EH (cell line): ENCODE measurements at places on chromosomes 11 and 22.

DNA sequence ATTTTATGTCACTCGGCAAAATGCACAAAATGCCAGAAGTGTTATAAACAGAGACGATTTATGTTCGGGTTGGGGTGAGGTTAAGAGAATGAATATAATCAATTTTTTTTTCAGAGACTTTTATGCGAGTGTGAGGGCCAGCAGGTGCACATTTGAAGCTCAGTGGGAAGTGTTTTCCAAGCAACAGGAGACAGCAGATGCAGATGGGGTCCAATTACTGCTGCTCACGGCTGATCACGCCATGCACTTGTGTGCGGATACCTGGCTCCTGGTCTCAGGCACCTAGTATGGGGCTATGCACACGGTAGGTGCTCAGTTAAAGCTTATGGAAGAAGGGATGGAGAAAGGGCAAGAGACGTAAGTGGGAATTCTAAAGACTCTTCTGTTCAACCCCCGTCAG, 249.1 kb downstream of the MIAT start:
- DNase-seq: no peak

GRCh38 chr11:8017071-8017470, 29.9 kb downstream of the EIF3F start:
- no peak for DNase-seq

DNA sequence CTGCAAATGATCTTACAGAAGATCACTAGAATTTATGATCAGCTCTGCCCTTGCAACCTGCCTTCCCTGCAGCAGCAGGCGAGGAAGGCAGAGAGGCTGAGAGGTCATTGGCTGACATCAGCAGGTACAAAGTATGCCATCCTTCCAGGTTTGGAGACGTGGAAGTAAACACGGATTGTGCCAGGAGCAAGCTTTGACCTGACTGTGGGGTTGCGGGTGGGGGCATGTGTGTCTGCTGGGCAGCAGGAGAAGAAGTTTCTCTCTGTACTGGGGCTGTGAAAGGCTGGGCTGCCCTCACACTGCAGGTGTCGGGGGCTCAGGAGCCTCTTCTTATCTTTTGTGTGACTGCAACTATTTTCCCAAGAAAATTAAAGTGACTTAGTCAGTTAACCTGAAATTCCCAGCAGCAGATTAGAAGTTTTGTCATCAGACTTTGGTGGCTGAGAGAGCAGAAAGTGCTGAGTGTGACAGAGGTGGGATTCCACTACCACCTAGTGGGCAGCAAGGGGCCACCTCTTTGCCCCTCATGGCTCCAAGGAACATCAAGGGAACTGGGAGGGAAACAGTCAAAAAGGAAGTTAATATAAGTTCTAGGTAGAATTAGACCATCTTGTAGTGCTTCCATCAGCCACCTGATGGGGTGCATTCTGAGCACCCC, 565.9 kb downstream of the ETS1 start:
- peak; percentile 55 for DNase-seq

GRCh38 chr11:72430741-72431570, 3.4 kb downstream of the CLPB start:
- peak; percentile 68 for DNase-seq
